ENCODE measurements at places on chromosomes 1 and 21.
A peak's percentile ranks its signal among the peaks of the same experiment; 100 is the strongest.

DNA sequence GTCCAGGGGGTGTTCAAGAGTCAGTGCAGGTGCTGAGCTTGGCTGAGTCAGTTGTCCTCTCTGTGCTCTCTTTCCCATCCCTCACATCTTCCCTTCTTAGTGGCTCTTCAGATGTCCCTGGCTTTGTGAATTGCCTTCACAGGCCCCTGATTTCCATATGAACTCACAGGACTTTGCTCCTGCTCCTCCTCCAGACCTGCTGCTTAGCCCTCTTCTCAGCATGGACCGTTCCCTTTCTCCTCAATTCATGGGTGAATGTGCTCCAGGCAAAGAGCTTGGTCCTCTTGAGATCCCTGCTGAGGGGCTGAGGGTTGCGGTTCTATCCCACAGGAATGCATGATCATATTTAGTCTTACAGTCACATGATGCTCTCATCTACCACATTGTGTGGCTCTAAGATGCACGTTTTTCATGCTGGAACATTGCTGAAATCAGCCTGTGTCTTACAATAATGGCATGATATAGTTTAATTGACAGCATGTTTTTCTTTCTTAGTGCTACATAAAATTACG, 30.5 kb downstream of the CACNA1E start:
- ATAC-seq: no peak

GRCh38 chr1:24946861-24947658, 17.0 kb upstream of the RUNX3 start:
- ATAC-seq: peak; percentile 88

DNA sequence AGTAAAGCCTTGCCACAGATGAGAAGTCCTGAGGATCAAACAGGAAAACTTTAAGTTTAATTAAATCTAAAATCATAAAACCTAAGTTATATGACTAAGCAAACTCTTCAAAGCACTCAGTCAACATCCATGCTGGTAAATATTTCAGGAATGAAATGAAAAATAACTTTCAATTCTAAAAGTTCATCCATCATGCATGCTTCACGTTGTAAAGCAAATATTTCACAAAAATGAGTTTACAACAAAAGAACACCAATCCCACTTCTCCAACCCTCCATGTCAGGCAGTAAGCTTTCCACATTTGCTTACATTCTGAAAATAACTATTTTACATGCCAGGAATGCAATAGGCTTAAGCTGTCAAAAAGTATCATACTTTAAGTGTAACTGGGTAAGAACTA, 16.8 kb downstream of the APP start:
- ATAC-seq: no peak

- ATAC-seq: no peak
Measured at GRCh38 chr1:193661385-193661784, 475.0 kb upstream of the B3GALT2 start.

GRCh38 chr1:66237722-66238479, 296.1 kb upstream of the SGIP1 start:
- ATAC-seq: no peak

DNA sequence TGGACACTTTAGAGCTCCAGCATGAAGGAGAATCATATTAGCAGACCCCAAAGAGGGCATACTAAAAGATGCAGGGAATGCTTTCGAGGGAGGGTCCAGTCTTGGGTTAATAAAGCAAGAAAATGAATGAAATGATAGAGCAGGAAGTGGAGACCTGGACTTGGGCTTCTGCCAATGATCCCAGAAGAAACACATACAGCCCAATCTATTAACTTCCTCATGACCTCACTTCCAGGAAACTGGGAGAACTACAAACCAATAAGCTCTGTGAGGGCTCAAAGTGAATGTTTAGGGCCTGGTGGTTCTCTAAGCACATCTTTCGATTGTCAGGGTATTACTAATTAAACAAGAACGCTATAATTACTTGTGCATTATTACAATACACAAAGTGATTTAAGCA, 53.6 kb upstream of the SSX2IP start:
- ATAC-seq: no peak

DNA sequence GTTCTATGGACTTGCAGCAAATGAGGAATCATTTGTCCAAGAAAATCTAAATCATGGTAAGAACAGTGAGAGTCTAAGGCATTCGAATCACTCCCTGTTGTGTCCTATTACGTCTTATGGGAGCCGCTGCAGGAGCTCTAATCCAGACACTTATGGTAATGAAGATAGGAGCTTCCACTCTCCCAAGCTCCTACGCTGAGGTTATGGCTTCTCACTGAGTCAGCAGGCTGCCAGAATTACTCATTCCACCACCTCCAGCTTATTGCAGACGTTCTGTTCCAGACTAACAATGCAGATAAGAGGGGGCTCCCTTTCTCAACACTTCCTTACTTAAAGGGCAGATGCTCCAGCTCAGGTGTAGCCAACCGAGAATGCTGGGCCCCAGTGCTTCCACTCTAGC, 212.6 kb downstream of the GREM2 start:
- peak; percentile 32 for ATAC-seq

Data from activated T-helper 17 cell treated with anti-CD3 and anti-CD28 coated beads, Interleukin-2, amount 50 U/mL, for 72 hours (primary cell).